Neural progenitor cell (in vitro differentiated cells): ENCODE measurements at places on chromosomes 12 and 14. TPM values are rescaled to one million over a fixed set of nuclear protein-coding genes. Genes with fewer than 3 reads are reported as not detected.

Gene AKAP3
- 2.4 and 3.0 TPM in 2 replicates for total RNA-seq

Gene GLS2
- 2.3 and 2.9 TPM in 2 replicates for total RNA-seq

Gene RAD52
- total RNA-seq = 30.6 and 43.4 TPM in 2 replicates

Gene ADCY6
- 22.4 and 42.4 TPM in 2 replicates for total RNA-seq

- H3K27ac ChIP-seq = no peak overlapping the region
- peaks cover 22% of the 10 kb centered on the region for H3K4me1 ChIP-seq
- H3K36me3 ChIP-seq = no peaks in the 10 kb centered on the region
- no peak overlapping the region for H3K4me3 ChIP-seq
- DNase-seq = no peak
- H3K27me3 ChIP-seq = peaks cover 32% of the 10 kb centered on the region
Measured at GRCh38 chr14:104601786-104602185, 2.8 kb downstream of the TMEM179 start.

Gene RNASE4
- 2.0 and 2.1 TPM in 2 replicates for total RNA-seq

GRCh38 chr12:13591488-13591887, 389.9 kb downstream of the GRIN2B start:
- H3K27ac ChIP-seq = no peak overlapping the region
- DNase-seq = no peak
- H3K4me1 ChIP-seq = peaks cover 17% of the 10 kb centered on the region
- H3K4me3 ChIP-seq = no peak overlapping the region

Gene TAC3
- 6.0 and 13.8 TPM in 2 replicates for total RNA-seq

Gene DEPDC4
- total RNA-seq = 4.2 and 8.3 TPM in 2 replicates

Gene TAPBPL
- 0.56 TPM in 1 of 2 replicates, not detected in the other for total RNA-seq

- no peaks in the 10 kb centered on the region for H3K27me3 ChIP-seq
- no peaks in the 10 kb centered on the region for H3K4me1 ChIP-seq
- H3K4me3 ChIP-seq = no peak overlapping the region
- no peak overlapping the region for H3K27ac ChIP-seq
- no peaks in the 10 kb centered on the region for H3K36me3 ChIP-seq
Measured at GRCh38 chr14:84152452-84152851, 1377.5 kb upstream of the FLRT2 start.

- no peaks in the 10 kb centered on the region for H3K27me3 ChIP-seq
- no peaks in the 10 kb centered on the region for H3K4me1 ChIP-seq
- no peak overlapping the region for H3K27ac ChIP-seq
- H3K36me3 ChIP-seq = no peaks in the 10 kb centered on the region
- no peak overlapping the region for H3K4me3 ChIP-seq
- DNase-seq = no peak
Measured at GRCh38 chr12:91144053-91144452, 32.8 kb upstream of the LUM start.

DNA sequence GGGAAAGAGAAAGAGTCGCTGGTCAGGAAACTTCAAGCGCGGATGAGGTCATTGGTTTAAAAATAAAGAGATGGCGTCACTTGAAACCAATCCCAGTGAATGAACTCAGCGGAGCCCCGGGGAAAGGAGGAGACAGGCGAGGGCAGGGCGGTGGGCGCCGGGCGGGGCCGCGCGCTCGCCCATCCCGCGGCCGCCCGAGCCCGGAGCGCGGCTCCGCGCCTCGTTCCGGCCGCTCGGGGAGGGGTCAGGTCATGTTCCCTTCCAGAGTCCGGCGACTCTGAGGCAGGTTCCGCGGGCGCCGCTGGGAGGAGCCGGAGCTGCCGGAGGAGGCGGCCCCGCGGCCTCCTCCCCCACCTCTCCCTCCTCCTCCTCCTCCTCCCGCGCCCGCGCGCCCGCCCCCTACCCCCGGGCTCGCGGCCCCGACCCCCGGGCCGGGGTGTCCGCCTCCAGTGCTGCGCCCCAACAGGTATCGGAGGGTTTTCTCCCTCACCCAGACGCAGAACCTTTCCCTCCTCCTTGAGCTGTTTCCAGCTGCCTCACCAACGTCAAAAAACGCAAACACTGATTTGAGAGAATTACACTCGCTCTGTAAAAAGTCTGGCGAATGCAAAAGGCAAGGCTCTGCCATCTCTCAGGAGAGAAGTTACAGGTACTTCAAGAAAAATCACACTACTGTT, at the start of gene DUSP16:
Gene DUSP16 (minus strand): TSS at position 279 of the 677 bp plus-strand sequence. CDS start 41,765 bp downstream, outside the sequence.
- peak within 1 kb of the TSS; percentile 99 for H3K27ac ChIP-seq
- H3K27me3 ChIP-seq = no peaks in the 10 kb centered on the region
- DNase-seq = peak; percentile 98
- H3K4me3 ChIP-seq = peak within 1 kb of the TSS; percentile 85
- no peaks in the 10 kb centered on the region for H3K36me3 ChIP-seq

Gene HOTAIR
- total RNA-seq = not detected in 2 replicates

DNA sequence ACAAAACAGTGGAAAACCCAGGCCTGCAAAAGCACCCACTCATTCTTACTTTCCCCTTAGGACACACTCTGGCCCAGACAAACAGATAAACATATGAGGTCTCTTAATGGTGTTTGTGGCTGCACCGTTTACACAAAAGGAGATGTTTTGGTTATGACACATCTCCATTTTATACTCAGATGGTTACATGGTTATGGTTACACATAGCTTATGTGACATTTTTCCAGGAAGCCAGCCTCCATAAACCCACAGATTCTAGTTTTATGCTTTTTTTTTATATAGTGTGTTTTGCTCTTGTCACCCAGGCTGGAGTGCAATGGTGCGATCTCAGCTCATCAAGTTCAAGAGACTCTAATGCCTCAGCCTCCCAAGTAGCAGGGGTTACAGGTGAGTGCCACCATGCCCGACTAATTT, 3.5 kb upstream of the KLRD1 start:
- H3K4me3 ChIP-seq = no peak overlapping the region
- H3K27ac ChIP-seq = no peak overlapping the region
- H3K4me1 ChIP-seq = no peaks in the 10 kb centered on the region
- no peaks in the 10 kb centered on the region for H3K27me3 ChIP-seq

- no peak for DNase-seq
- no peak overlapping the region for H3K4me3 ChIP-seq
- H3K36me3 ChIP-seq = no peaks in the 10 kb centered on the region
- peaks cover 19% of the 10 kb centered on the region for H3K4me1 ChIP-seq
- H3K27ac ChIP-seq = no peak overlapping the region
Measured at GRCh38 chr12:111426344-111427185, 20.8 kb downstream of the SH2B3 start.

Gene PAPLN
- 17.3 and 23.7 TPM in 2 replicates for total RNA-seq

Gene TPPP2
- not detected in 2 replicates for total RNA-seq

- no peak for DNase-seq
- H3K4me1 ChIP-seq = peaks cover 45% of the 10 kb centered on the region
- no peaks in the 10 kb centered on the region for H3K27me3 ChIP-seq
- no peak overlapping the region for H3K27ac ChIP-seq
- H3K36me3 ChIP-seq = no peaks in the 10 kb centered on the region
Measured at GRCh38 chr14:78316786-78317185, 146.6 kb downstream of the NRXN3 start.

GRCh38 chr14:55514819-55515490, 65.1 kb upstream of the KTN1 start:
- no peaks in the 10 kb centered on the region for H3K36me3 ChIP-seq
- H3K27me3 ChIP-seq = no peaks in the 10 kb centered on the region
- no peaks in the 10 kb centered on the region for H3K4me1 ChIP-seq
- H3K27ac ChIP-seq = peak overlapping the region; percentile 20

Gene CATSPERB
- 0.28 TPM in 1 of 2 replicates, not detected in the other for total RNA-seq

Gene KRT7
- 3.2 TPM in 1 of 2 replicates, not detected in the other for total RNA-seq

Gene DPPA3
- 0.13 and 0.25 TPM in 2 replicates for total RNA-seq

- no peaks in the 10 kb centered on the region for H3K36me3 ChIP-seq
- H3K27ac ChIP-seq = no peak overlapping the region
- H3K27me3 ChIP-seq = no peaks in the 10 kb centered on the region
- no peak overlapping the region for H3K4me3 ChIP-seq
- no peak for DNase-seq
Measured at GRCh38 chr12:72236071-72236705, 36.0 kb upstream of the TRHDE start.

- no peak overlapping the region for H3K27ac ChIP-seq
- no peaks in the 10 kb centered on the region for H3K4me1 ChIP-seq
- no peaks in the 10 kb centered on the region for H3K36me3 ChIP-seq
- no peak for DNase-seq
- no peaks in the 10 kb centered on the region for H3K27me3 ChIP-seq
Measured at GRCh38 chr12:46438719-46439319, 66.2 kb upstream of the SLC38A2 start.

Gene STYK1
- total RNA-seq = 0.06 and 0.15 TPM in 2 replicates

DNA sequence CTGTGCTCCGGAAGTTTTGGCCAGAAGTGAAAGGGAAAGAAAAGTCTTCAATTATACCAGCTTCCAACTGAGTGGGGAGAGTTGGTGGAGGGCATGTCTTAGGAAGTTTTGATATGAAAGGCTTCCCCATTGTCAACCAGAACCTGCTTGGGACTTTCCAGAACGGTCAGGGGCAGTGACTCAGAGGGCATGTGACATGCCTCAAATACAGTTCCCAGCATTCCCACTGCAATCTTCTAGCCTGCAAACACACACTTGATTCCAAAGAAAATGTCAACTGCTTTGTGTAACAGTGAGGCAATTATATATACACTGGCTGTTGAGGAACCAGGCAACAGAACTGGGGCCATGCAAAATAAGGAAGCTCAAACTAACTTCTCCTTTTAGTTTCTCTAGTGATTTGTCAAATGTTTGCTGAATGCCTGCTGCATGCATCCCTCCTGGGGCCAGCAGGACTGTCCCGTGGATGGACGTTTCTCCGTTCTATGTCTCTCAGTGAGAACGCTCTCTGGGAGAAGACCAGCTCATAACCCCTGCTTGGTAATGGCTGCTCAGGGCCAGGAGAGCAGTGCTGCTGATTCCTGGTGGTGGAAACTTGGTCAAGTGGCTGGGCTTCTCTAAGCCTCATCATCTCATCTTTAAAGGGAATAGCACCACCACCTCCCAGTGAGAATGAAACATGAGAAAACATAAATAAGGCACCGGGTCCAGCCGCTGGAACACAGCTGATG, 18.3 kb downstream of the SLC25A47 start:
- no peaks in the 10 kb centered on the region for H3K27me3 ChIP-seq
- no peak for DNase-seq
- H3K27ac ChIP-seq = no peak overlapping the region
- no peak overlapping the region for H3K4me3 ChIP-seq

GRCh38 chr12:89695100-89695499, 13.5 kb downstream of the ATP2B1 start:
- no peak overlapping the region for H3K4me3 ChIP-seq
- DNase-seq = no peak
- H3K4me1 ChIP-seq = no peaks in the 10 kb centered on the region
- no peaks in the 10 kb centered on the region for H3K36me3 ChIP-seq

GRCh38 chr14:95948558-95948981, 71.9 kb downstream of the TUNAR start:
- peak overlapping the region; percentile 94 for H3K27ac ChIP-seq
- H3K4me3 ChIP-seq = peak overlapping the region; percentile 29
- DNase-seq = peak; percentile 91
- H3K4me1 ChIP-seq = peaks cover 36% of the 10 kb centered on the region

Gene CACNA2D4
- total RNA-seq = 3.0 and 8.5 TPM in 2 replicates

GRCh38 chr12:4157122-4157521, 116.4 kb upstream of the CCND2 start:
- H3K27me3 ChIP-seq = no peaks in the 10 kb centered on the region
- no peaks in the 10 kb centered on the region for H3K36me3 ChIP-seq
- H3K4me3 ChIP-seq = no peak overlapping the region
- DNase-seq = no peak

DNA sequence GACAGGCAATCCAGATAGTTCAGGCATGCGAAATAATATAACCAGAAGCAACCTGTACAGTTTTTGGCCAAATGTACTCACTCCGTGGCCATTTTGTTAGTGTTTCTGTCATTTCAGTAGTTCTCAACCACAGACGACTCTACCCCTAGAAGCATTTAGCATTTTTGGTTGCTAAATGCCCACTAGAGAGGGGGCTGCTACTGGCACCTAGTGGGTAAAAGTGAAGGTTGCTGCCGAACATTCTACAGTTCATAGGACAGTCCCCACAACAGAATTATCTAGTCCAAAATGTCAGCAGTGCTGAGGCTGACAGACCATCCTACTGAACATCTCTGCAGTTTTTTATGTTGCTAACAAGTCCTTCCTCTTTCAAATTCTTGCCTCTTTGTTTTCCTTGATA, 107.4 kb downstream of the TSHR start:
- no peak overlapping the region for H3K4me3 ChIP-seq
- H3K4me1 ChIP-seq = no peaks in the 10 kb centered on the region
- peak; percentile 55 for DNase-seq
- no peaks in the 10 kb centered on the region for H3K36me3 ChIP-seq

Gene POC1B
- 32.4 and 40.3 TPM in 2 replicates for total RNA-seq

Gene MGAT4C
- not detected in 2 replicates for total RNA-seq

GRCh38 chr14:74064883-74065282, 19.4 kb downstream of the ALDH6A1 start:
- H3K27ac ChIP-seq = no peak overlapping the region
- no peak for DNase-seq
- peaks cover 28% of the 10 kb centered on the region for H3K36me3 ChIP-seq
- H3K4me3 ChIP-seq = no peak overlapping the region

- no peaks in the 10 kb centered on the region for H3K36me3 ChIP-seq
- no peaks in the 10 kb centered on the region for H3K27me3 ChIP-seq
- H3K4me3 ChIP-seq = no peak overlapping the region
- H3K4me1 ChIP-seq = no peaks in the 10 kb centered on the region
- no peak for DNase-seq
Measured at GRCh38 chr12:116727261-116727660, 10.6 kb downstream of the SPRING1 start.

DNA sequence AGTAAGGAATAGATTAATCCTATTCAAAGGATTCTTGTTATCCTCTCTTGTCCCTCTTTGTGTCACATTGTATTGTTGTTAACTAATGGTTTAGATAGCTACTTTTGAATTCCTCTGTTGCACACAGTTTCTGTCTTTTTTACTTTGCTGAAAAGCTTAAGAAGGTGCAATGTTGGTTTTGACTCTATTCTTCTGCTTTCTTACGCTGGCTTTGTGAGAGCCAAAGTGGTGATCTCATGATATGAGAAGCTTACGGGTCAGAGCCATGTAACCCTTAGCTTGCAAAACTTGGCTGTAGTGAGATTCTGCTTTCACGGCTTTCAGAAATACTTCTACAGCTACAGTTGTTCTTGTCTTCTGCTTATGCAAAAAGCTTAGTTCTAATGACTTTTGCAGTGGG, 239.7 kb downstream of the TRHDE start:
- no peaks in the 10 kb centered on the region for H3K36me3 ChIP-seq
- H3K4me1 ChIP-seq = peaks cover 37% of the 10 kb centered on the region
- H3K27ac ChIP-seq = peak overlapping the region; percentile 80
- DNase-seq = peak; percentile 62
- H3K27me3 ChIP-seq = no peaks in the 10 kb centered on the region
